ENCODE measurements at places on chromosomes 11 and 22. TPM values are rescaled to one million over a fixed set of nuclear protein-coding genes. Genes with fewer than 3 reads are reported as not detected.
A peak's percentile ranks its signal among the peaks of the same experiment; 100 is the strongest.

- H3K27me3 ChIP-seq, result no peaks in the 10 kb centered on the region
- no peak overlapping the region for H3K4me3 ChIP-seq
- DNase-seq, result no peak
- no peaks in the 10 kb centered on the region for H3K36me3 ChIP-seq
Observed at GRCh38 chr22:24244144-24244787, 616 bp downstream of the GGT5 start.

DNA sequence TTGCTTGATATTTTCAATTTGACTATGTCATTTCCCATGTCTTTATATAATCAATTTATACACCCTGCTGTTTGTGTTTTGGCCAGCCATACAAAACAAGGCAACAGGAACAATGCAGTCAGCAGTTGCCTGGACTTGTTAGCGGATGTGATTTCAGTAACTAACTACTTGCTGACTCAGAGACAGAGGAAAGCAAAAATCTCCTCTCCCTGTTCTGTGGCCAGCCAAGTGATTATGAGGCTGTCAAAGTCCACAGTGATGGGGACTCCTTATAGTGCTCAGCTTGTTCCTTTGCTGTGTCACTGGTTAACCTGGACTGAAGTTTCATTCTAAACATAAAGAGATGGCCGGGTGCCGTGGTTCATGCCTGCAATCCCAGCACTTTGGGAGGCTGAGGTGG, 32.6 kb upstream of the APLP2 start:
- no peaks in the 10 kb centered on the region for H3K27me3 ChIP-seq
- no peaks in the 10 kb centered on the region for H3K36me3 ChIP-seq
- peak; percentile 49 for DNase-seq
- no peak overlapping the region for H3K4me3 ChIP-seq

GRCh38 chr11:17770917-17771316, 36.3 kb downstream of the KCNC1 start:
- H3K4me1 ChIP-seq, result 0 out of 2 replicates have a peak, but pooled peaks cover 4% of the 10 kb centered on the region
- H3K36me3 ChIP-seq, result no peaks in the 10 kb centered on the region
- no peak for DNase-seq
- no peak overlapping the region for H3K4me3 ChIP-seq

DNA sequence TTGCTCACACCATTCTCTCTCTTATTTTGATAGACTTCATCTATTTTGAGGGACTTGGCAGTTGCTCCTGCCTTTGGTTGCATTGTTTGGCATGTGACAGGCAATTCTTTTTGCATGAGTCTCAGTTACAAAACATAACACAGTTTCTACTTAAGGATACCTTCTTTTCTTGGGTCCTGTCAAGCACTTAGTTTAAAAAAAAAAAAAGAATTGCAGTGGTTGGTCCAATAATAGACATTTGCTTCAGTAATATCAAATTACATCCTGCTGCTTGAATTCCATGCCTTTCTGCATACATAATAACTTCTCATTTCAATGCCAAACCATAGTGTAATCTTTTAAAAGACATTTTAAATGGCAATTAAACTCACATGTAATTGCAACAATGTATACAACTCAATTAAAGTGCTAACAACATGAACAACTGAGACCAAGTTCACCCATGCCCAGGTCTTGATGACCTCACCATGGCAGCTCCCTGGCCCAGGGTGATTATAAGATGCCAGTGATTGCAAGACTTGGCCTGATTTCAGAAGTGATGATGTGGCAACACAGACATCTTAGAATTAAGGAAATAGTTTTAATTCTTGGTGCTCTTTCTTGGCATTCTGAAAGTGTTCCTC, 32.2 kb upstream of the PLET1 start:
- H3K4me3 ChIP-seq, result no peak overlapping the region
- H3K36me3 ChIP-seq, result no peaks in the 10 kb centered on the region
- peaks cover 1% of the 10 kb centered on the region for H3K27me3 ChIP-seq
- H3K27ac ChIP-seq, result no peak overlapping the region
- 0 out of 2 replicates have a peak, but pooled peaks cover 3% of the 10 kb centered on the region for H3K4me1 ChIP-seq
- DNase-seq, result no peak

- H3K27me3 ChIP-seq, result no peaks in the 10 kb centered on the region
- DNase-seq, result no peak
- no peak overlapping the region for H3K27ac ChIP-seq
- H3K4me1 ChIP-seq, result peaks cover 38% of the 10 kb centered on the region
Observed at GRCh38 chr11:115418626-115419025, 85.6 kb downstream of the CADM1 start.

Gene OTOG
- total RNA-seq, result 2.5 TPM

DNA sequence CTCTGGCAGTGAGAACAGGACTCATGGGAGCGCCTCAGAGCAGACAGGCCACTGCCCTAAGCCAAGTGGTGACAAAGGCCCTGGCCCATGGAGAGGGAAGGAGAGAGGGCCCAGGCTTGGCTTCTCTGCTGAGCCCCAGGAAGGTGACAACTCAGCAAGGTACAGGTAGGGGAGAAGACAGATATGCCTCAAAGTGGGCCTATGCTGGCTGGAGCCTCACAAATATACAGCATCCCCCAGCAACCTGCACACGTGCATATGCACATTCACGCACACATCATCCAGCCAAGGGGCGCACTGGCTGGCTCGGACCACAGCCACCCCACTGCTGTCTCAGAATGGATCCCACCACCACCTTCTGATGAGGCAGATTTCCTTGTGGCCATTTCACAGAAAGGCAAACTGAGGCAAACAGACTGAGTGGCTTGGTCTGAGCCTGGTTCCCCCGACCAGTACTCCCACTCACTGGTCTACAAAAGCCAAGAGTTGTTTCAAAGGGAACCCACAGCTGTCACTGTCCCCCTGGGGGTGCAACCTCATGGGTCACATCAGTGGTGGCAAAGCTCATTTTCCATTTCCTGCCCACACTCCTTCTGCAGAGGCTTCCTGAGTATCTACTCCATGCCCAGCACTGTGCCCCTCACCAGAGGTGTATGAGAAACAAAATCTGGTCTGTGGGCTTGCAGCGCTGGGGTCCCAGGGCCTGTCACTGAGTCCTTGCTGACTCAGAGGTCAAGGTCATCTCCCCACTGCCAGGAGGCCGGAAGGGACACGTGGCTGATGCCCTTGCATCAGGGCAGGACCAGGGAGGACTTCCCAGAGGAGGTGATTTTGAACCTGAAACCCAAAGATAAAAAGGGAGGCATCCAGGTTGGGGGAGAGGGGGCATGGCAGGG, 67.3 kb upstream of the PRR5 start:
- no peak for DNase-seq
- H3K4me3 ChIP-seq, result no peak overlapping the region
- H3K4me1 ChIP-seq, result no peaks in the 10 kb centered on the region
- H3K36me3 ChIP-seq, result no peaks in the 10 kb centered on the region

DNA sequence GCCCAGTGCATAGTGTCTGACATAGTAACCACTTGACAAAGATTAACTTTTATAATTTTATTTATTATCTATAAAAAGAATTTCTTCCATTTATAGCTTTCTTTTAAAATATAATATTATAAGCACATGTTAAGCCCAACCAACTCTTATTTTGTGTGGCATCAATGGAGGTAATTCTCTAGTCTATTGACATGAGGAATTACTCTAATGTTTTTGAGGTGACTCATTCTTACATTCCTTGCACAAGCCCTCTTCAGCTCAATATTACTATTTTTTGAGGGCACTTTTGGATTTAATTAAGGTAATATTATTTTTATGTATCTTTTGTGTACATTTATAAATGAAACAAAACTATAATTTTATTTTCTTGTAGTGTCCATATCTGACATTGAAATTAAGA, 59.6 kb downstream of the AASDHPPT start:
- H3K4me1 ChIP-seq, result no peaks in the 10 kb centered on the region
- no peak overlapping the region for H3K27ac ChIP-seq
- no peaks in the 10 kb centered on the region for H3K27me3 ChIP-seq
- no peaks in the 10 kb centered on the region for H3K36me3 ChIP-seq
- DNase-seq, result no peak

Gene DESI1
- 38.9 TPM for total RNA-seq

GRCh38 chr11:78181185-78181584, 7.2 kb downstream of the KCTD21 start:
- no peak overlapping the region for H3K27ac ChIP-seq
- H3K36me3 ChIP-seq, result no peaks in the 10 kb centered on the region
- H3K4me3 ChIP-seq, result no peak overlapping the region
- H3K27me3 ChIP-seq, result no peaks in the 10 kb centered on the region
